ENCODE measurements at places on chromosomes 5 and 9.

- no peak for DNase-seq
Observed at GRCh38 chr9:101592788-101593187, 2.0 kb downstream of the PPP3R2 start.

GRCh38 chr5:138752341-138752950 lies 779 bp upstream of the CTNNA1 start:
- no peak for DNase-seq

DNA sequence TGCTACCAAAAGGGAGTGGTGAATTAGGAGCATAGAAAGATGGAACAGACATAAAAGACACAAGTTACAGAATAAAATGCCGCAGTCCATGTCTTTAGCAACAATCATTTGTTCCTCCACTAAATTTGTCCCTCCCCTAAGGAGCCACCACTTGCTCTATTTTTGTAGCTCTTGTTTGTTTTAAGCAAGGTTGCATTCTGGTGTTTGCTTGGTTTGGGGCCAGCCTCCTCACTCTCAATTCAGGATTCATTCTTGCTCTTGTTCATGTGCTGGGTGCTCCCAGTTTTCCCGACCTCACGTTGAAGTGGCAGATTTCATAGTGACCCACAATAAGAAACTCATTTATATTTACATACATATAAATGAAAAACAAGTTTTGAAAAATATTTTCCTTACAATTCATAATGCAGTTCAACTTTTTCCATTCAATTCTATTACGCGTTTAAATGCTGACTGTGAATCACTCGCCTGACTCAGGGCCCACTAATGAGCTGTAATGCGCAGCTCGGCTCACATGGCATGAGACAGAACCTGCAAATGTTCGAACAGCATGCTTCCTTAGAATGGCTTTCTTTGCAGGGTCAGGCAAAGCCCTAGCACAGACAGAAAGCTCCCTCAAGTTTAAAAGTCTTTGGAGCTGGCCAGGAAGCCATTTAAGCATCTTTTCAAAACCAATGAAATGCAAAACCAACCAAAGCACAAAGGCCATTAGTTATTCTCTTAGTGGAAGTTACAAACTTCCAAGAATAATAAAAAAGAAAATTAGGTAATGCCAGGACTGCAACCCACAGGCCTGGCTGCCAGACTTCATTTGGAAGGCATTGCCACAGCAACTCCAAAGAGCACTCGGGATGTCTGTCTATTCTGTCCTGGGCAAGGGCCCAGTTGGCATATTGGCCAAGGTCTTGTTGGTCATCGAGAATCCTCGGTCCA lies 41.7 kb downstream of the RETREG1 start:
- no peak for DNase-seq

DNA sequence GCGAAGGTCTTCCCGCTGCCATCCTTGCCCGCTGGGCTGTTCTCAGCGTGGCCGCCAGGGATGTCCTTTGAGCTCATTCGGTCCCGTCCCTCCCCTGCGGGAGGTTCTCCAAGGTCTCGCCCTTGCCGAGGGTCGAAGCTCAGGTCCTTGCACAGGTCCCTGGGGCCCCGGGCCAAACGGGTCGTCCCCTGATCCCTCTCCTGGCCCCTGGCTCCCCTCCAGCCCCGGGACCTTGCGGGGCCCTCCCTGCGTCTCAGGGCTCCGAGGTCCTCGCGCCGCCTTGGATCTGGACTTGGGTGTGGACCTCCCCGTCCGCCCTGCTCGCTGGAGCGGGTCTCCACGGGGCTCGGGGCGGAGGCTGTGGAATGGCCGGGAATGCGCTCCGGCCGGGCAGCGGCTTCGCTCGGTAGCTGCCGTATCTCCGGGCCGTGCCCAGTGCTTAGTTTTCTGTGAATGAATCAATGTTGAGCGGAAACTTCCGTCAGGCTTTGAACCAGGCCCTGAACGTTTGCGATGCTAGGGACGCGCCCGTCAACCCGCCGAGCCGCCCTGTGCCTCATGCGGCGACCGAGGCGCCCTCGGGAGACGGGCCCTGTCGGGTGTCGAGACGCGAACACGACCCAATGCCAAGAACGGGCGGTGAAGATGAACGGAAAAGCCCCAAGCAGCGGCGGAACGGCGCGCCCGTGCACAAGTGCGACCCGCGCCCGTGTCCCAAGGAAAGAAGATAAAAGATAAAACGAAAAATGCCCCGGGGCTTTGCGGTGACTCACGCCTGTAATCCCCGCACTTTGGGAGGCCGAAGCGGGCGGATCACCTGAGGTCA lies 780 bp downstream of the RNU6ATAC start:
- DNase-seq = no peak

GRCh38 chr9:7613931-7614330 lies 185.6 kb downstream of the DMAC1 start:
- no peak for DNase-seq

DNA sequence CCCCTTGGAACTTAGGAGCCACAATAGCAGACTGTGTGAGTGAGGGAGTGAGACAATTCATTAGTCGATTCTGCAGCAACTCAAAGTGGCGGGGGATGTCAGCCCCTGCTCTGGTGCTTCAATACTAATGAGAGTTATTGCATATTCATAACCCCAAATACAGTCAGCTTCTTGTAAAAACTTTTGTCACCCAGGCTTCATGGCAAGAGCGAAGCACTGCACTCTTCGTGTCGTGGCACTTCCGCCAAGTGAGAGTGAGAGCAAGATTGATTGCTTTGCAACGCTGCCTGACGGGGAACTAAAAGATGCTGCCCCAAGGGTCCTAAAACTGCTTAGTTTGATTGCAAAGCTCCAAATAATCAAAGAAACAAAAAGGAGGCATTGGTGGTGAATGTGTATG lies 150.9 kb downstream of the NR2F1-AS1 start:
- DNase-seq = no peak

DNA sequence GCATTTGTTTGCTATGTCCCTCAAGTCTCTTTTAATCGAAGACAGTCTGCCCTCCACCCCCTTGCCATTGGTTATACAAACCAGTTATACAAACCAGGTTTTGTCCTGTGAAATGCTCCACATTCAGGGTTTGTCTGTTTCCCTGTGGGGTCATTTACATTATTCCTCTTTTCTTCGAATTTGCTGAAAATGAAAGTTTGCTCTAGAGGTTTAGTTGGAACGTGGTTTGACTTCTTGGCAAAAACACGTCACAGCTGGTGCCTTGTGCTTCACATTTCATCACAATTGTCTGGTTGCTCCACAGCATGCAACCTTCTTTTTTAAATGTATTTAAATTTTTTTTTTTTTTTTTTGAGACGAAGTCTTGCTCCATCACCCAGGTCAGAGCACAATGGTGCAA lies 4.2 kb upstream of the HAVCR2 start:
- no peak for DNase-seq

GRCh38 chr9:20087481-20087880 lies 298.6 kb upstream of the SLC24A2 start:
- no peak for DNase-seq

DNA sequence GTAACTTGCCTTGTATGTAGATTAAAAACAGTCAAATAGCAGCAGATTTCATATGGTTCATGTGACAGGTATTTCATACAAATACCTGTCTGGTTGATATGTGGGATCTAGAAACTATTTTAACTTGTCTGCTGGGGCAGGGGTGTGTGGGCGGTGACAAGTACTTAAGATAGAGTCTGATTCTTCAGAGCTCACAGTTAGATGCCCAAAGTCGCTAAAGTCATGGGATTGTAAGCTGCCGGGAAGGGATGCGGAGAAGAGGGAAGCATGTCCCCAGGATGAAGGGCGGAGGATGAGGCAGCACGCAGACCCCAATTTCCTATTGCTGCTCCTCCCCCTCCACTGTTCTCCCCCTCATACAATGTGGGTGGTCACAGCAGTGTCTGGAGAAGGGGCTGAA lies 13.3 kb downstream of the ANXA6 start:
- DNase-seq = no peak

- DNase-seq = no peak
Observed at GRCh38 chr9:16112116-16112515, 559.3 kb downstream of the CCDC171 start.

- no peak for DNase-seq
Observed at GRCh38 chr9:94819161-94819687, 92.7 kb downstream of the AOPEP start.

GRCh38 chr9:133201424-133202144 lies 7.5 kb downstream of the OBP2B start:
- DNase-seq = no peak

DNA sequence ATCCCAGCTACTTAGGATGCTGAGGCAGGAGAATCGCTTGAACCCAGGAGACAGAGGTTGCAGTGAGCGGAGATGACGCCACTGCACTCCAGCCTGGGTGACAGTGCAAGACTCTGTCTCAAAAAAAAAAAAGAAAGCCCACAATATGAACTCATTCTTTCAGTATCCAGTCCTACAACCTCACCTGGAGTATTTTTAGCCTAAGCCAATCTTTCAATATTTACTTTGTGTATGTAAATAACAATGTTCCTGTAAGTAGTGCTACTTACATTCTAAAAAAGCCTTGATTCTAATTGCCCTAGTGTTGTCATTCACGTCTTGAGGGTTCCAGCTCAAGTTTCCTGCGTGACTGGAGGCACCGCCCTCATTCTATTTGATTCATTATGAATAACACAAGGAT lies 62.0 kb downstream of the BHMT start:
- DNase-seq = no peak

GRCh38 chr5:5343568-5343967 lies 78.9 kb upstream of the ICE1 start:
- DNase-seq = no peak

GRCh38 chr5:59548807-59549357 lies 344.6 kb downstream of the PDE4D start:
- no peak for DNase-seq

DNA sequence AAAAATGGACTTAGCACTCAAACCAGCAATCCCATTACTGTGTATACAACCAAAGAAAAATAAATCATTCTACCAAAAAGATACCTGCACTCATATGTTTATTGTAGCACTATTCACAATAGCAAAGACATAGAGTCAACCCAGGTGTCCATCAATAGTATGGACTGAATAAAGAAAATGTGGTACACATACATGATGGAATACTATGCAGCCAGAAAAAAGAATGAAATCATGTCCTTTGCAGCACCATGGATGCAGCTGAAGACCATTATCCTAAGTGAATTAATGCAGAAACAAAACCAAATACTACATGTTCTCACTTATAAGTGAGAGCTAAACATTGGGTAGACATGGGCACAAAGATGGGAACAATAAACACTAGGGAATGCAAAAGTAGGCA lies 236.8 kb upstream of the POU5F2 start:
- DNase-seq = no peak

All from left renal cortex interstitium (tissue), 4 donors.